D341Med (cell line): ENCODE measurements at places on chromosomes 4 and X.
A peak's percentile ranks its signal among the peaks of the same experiment; 100 is the strongest.

DNA sequence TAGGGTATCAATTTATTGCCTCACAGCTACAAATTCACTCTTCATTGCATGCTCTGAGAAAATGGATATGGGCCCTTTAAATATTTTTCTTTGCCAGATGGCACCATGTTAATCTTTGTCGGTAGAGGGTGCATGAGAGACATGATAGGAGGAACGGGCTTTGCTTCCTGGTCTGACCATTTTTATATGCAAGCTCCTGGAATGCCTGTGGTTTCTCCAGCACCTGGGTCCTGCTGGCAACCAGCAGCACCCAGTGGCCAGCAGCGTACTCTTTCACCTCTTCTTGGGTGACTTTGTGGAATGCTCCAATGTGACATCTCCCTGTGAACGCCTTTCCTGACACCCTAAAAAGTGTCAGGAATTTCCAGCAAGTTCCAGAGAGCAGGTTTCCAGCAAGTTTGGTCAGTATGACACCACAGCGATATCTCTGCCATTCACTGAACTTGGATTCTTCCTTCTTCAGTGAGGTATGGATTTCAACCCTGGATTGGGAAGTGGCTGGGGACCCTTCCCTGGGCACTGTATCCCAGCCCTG, 140.3 kb upstream of the PGRMC2 start:
- peak; percentile 81 for DNase-seq

GRCh38 chr4:80026100-80026499, 46.9 kb downstream of the ANTXR2 start:
- DNase-seq, result no peak

GRCh38 chr4:165009493-165010227, 22.1 kb upstream of the TRIM60 start:
- DNase-seq, result no peak

DNA sequence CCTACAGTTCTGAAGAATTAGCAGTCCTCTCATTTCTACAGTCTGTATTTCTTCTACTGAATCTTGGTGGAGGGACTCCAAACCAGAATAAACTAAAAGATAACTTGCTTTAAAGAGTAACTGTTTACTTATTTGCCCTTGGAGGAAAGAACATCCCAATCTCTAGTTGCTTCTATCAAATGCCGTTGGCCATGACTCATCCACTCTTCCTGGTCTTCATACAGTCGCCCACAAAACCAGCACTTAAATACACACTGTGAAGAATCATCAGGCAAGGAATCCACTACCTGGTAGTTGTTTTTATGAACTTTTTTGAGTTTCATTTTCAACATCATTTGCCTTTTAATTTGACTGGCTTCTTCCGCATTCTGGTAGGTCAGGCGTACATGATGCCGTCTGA, 14.2 kb downstream of the ZNF518B start:
- DNase-seq, result no peak

DNA sequence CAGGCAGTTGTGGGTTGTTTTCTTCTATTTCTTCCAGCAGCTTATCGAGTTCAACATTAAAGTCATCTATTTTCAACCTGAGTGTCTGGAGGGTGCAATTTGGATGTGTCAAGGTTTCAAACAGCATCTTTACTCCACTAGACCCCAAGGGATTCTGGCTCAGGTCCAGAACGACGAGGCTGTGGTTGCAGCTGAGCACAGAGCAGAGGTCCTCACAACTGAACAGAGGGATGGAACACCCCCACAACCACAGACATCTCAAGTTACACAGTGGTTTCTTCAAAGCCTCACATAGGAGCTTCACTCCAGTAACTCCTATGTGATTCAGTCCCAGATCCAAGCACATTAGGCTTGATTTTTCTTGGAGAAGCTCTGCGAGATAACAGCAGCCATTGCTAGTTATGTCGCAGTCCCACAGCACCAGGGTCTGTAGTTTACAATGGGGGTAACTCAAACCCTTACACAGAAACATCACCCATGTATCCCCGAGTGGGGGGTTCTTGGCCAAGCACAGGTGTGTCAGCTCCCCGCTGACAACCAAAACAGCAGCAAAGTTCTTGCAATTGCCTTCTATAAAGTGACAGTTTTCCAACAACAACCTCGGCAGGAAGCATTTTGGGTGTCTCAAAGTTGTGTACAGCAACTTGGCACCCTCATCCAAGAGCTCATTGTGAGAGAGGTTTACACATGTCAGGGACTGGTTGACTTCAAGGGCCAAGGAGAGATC, 2.8 kb downstream of the NLRP2B start:
- DNase-seq, result no peak
